ENCODE measurements at places on chromosomes 1 and 21.

- peak; percentile 82 for DNase-seq
These were observed 61.2 kb downstream of the AK4 start for GRCh38 chr1:65209005-65209885.

- DNase-seq: peak; percentile 22
These were observed 17.2 kb downstream of the BSND start for GRCh38 chr1:55015731-55016620.

GRCh38 chr1:41030872-41031616, 9.5 kb upstream of the SLFNL1 start:
- no peak for DNase-seq

- no peak for DNase-seq
These were observed 9.4 kb upstream of the VAMP4 start for GRCh38 chr1:171751221-171751620.

GRCh38 chr21:34959607-34960006, 89.5 kb downstream of the RUNX1 start:
- DNase-seq: no peak

DNA sequence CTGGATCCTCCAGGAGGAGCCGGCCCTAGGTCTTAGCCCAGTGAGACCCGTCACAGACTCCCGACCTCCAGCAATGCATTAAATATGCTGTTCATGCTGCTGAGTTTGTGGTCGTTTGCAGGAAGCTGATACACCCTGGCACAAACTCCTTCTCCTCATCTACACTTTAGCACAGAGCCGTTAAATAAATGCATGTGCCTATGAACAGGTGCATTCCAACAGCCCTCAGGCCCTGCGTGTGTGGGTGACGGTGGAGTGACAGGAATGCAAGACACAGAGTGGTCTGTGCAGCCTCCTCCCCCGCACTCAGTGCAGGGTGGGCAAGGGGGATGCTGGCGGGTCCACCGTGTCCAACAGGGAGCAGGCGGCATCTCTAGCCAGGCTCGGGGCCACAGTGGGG, 106.6 kb upstream of the TMPRSS2 start:
- DNase-seq: no peak

DNA sequence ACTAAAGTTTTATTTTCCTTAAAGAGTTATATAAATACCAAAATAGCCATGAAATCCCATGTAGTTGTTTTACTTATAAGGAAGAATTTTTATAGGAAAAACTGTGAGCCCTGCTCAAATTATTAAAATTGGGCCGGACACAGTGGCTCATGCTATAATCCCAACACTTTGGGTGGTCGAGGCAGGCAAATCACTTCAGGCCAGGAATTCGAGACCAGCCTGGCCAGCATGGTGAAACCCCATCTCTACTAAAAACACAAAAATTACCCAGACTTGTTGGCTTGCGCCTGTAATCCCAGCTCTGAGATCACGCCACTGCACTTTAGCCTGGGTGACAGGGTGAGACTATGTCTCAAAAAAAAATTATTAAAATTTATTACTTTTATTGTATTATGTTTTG, 149.3 kb downstream of the MRPL39 start:
- no peak for DNase-seq

DNA sequence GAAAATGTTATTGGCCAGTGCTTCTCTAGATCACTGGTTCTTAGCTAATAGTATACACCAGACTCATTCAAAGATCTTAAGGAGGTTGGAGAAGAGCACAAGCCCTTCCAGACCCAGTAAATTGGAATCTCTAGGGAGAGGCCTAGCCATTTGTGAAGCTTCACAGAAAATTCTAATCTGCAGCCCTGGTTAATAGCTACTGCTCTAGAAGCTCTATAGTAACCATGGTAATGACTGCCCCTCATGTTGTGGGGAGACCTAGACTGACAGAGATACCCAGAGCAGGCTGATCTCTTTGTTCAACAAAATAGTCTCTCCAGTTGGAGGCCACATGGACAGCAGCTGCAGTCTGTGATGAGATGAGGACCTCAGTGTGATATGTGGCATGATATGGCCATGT, 31.7 kb downstream of the ARID1A start:
- DNase-seq: no peak

- no peak for DNase-seq
These were observed 77.9 kb downstream of the PLPP3 start for GRCh38 chr1:56501426-56501825.

DNA sequence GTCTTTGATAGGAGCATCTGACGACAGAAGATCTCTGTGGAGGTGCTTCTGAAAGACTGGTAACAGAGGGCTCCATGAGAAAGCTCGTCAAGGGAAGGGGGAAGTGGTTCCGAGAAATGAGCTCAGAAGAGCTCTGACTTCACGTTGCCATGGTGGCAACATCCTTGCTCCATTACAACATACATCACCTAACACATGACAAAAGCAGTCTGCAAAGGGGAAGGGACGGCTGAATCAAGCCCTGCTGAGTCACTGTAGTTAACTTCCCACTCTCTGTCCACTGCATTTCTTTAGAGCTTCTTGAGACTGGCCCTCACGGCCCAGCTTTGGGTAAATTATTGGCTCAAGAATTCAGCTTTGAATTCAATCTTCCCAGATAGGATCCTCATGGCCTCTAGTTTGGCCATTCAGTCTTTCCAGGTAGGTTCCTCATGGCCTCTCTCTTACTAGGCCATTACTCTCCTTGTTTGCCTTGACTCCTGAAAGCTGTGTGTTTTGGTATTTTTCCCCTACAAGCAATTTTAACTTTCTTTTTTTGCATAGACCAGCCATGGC, 88.0 kb upstream of the ZNF648 start:
- no peak for DNase-seq

GRCh38 chr1:217525773-217526490, 105.0 kb downstream of the GPATCH2 start:
- DNase-seq: no peak

DNA sequence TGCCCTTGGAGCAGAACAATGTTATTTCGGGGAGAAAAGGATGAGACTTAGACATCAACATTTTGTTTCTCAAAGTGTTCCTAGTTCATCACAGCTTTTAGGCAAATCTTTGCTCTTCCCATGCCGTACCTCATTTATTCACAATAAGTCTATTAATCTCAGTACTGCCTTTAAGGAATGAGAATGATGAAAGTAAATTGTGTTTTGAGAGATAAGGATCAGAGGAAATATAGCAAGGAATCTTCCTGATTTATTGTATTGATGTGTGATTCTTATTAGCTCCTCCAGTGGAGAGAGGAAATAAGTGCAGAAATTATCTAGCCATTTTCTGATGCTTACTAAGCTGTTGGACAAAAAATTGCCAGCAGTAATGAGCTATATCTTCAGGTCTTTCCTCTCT, 2.0 kb downstream of the POLR3C start:
- DNase-seq: no peak

DNA sequence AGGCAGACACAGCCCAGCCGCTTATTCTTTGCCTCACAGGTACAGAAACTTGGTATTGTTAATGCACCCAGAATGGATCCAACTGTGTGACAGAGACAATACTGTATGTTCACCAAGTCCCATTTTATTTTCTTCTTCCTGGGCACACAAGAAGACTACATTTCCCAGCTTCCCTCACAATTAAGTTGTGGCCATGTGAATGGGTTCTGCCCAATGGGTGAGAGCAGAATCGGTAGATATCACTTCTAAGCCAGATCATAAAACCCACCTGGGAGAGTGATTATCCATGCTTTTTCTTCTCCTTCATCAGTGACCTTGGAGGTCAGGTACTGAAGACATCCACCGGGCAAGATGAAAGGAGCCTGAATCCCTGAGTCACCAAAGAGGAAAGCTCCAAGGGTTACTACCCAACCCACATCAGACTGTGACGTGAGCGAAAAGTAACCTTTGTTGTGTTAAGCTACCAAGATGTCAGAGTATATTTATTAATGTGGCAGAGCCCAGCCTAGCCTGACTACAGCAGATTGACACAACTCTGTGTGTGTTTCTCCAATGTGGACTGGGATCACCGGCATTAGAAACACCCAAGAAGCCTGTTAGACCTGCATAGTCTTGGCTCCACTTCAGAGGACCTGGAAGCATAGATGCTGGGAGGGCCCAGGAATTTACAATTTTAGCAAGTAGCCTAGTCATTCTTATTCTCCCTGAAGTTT, 79.1 kb upstream of the GRIK3 start:
- DNase-seq: no peak

DNA sequence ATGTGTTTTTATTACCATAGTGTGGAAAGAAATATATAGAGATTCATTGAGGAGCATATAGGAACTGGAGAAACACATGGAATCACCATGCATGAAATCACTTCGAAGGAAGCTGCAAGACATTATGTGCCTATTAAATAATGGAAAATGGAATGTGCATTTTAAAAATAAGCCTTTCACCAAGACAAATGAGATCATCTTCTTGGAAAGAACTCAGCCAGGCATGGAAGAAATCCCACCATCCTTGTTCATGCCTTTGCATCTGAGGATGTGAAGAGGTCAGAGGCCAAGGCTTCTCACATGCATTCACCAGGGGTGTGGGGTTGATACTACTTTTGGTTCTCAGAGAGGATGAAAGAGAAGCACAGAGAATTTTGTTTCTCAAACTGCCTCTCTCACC, 50.0 kb downstream of the C1orf198 start:
- no peak for DNase-seq

- DNase-seq: no peak
These were observed 213.4 kb upstream of the PTBP2 start for GRCh38 chr1:96508233-96508632.

DNA sequence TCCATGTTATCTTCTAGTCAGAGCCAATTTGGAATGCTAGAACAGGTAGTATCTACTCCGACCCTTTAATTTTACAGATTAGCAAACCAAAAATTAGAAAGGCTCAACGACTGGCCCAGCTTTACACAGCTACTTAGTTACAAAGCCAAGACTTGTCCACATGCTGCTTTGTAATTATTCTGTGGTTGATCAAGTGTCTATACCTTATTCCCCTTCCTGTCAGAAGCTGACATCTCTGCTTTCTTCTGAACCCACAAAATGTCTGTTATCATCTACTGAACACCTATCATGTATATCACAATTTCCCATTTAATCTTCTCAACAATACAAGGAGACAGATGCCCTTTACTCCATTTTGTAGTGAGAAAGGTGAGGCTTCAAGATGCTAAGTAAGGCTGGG, 15.6 kb downstream of the TGFBR3 start:
- DNase-seq: no peak

DNA sequence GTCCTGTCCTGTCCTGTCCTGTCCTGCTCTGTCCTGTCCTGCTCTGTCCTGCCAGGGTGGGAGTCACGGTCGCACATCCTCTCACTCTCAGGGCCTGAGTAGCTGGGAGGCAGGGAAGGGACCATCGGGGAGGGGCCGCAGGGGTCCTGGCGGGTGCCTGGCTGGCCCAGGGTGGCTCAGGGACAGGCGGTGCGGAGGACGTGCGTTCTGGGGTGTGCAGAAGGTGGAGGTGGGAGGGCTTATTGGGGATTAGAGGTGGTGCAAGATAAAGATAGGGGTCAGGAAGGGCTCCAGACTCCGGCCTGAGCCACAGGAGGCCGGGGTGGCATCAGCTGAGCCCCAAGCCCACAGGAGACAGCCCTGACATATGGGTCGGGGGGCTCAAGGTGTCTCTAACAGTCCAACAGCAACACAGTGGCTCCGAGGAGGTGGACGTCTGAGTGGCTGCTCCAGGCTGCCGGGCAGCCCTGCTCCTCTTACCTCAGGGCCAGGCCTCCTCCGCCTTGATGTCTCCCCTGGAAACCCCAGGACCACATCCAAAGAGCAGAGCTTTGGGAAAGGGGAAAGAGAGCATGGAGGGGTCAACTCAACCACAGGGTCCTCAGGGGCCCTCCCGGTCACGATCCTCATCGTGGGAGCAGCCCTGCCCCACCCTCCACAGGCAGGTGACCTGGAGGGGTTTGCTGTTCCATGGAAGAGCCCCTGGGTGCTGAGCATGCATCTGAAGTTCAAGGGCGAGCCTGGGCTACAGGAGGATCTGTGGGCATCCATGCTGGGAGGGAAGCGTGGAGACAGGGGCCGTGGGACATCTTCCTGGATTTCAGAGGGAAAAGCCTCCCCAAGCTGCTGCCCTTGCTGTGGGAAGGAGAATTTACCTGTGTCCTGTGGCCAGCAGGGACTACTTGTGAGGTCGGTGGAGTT, 39.6 kb upstream of the ADARB1 start:
- no peak for DNase-seq

DNA sequence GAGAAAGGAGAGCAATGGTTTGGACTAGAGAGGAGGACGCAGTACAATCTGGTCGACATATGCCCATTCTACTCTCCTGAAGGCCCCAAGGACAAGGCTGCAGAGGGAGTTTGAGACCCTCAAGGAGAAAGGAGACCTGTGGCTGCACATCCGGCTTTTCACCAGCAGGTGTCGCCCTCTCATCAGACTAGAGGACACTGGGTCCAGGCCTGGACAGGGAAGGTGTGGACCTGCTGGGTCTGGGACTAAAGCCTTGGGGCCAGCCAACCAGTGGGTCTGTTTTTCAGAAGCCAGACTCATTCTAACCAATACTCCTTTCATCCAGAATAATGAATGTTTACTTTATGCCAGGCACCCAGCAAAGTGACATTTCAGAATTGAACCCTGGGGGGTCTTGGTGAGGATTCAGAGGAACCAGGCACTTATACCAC, 5.0 kb downstream of the SRARP start:
- peak; percentile 93 for DNase-seq

DNA sequence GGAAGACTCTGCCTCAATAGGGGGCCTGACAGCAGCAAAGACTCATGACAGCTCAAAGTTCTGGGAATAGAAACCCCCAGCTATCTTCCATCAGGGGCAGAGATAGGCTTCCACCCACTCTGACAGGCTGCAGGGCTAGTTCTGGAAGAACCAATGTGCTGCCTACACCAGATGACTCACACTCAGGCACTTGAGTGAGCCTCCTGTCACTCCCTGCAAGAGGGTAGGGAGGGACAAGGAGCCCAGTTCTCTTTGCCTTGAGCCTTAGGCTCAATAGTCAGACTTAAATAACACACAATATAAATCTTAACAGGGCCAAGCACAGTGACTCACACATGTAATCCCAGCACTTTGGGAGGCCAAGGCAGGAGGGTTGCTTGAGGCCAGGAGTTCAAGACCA, 386.4 kb downstream of the HHAT start:
- no peak for DNase-seq

- no peak for DNase-seq
These were observed 44.1 kb downstream of the OLFML3 start for GRCh38 chr1:114023377-114023776.

DNA sequence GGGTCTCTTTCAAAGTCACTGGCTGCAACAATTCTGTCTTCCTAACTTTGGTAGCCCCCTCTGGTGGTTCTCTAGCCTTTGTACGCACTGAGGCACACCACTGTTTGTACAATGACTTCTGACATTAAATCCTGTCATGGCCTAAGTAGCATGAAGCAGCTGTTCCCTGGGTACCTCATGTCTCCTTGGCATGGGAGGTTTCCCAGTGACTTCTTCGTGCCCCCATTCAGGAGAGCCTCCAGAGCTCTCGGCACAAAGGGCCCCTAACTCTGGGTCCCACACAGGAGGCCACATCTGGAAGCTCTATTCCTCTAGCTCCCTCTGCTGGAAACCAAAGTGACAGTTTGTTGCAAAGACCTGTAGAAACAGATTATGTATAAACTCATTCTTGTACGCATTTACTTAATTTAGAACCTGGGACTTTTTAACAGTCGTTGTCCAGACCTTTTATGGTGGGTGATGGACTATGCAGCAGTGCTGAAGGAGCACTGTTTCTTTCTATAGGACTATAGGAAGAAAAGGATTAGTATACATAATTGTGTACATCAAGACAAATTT, 13.4 kb downstream of the SWT1 start:
- DNase-seq: peak; percentile 41

GRCh38 chr1:19731311-19731821, 66.7 kb downstream of the HTR6 start:
- DNase-seq: no peak

GRCh38 chr1:182385885-182386853, 5.4 kb downstream of the GLUL start:
- DNase-seq: no peak

- DNase-seq: no peak
These were observed 201.7 kb downstream of the NUF2 start for GRCh38 chr1:163523375-163524029.
